ELR (cell line): ENCODE measurements at places on chromosomes 2 and 18.
A peak's percentile ranks its signal among the peaks of the same experiment; 100 is the strongest.

DNA sequence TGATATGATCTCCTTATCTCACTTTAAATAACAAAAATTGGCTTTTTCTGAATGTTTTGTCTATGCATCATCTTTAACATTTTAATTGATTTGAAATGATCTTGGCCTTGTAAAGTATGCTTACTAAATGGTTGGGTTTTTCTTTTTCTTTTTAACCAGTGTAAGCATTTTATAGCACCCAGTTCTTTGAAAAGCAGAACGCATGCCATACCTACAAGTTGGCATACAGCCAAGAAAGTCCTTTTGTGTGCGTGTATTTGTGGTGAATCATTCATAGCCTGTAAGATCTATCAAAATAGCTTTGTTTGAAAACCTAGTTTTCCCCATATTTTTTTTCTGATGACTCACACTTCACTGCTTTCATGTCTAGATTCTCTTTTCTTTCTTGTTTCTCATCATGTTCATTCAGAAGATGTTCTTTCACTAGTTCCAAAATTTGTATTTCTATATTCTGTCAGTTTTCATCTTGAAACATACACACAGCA is 4.1 kb upstream of the VRK2 start:
- DNase-seq = peak; percentile 94

DNA sequence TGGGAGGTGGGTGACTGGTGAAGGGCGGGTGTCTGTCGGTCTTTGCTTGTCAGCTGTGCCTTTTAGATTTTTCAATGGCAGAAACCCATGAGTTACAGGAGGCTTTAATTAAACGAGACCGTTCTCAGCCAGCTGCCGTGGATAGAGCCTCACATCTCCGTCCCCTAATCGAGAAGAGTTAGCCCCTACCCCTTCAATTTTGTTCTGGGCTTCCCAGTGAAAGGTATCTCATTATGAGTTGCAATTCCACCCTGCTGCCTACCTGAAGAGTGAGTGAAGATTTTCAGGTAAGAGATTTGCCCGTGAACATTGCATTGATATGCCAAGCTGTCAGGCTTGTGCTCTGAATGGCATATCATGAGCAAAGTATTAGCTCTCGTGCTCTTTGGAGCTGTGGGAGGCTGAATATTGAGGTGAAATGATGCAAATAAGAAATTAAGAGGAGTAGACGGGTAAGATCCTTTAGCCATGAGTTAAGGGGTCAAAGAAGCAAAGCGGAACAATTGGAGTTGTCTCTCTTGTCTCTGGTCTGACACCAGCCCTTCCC is 118.7 kb upstream of the MSTN start:
- no peak for DNase-seq

DNA sequence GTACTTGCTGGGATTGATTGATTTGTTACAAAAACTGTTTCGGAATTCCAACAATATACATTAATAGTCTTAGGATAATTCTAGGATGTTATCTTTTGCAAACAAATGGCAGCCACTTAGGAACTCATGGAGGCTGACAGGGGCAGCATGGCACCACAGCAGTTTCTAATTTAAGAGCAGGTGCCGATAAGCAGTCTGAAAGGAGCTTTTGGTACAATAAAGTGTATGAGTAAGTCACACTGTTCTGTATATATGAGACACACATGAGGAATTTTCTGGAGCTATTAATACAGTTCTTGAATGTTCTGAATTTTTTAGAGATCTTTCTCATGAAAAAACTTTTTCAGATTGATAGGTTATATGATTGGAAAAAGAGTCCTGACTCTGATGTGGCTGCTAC is 52.2 kb downstream of the EIF5B start:
- peak; percentile 74 for DNase-seq

DNA sequence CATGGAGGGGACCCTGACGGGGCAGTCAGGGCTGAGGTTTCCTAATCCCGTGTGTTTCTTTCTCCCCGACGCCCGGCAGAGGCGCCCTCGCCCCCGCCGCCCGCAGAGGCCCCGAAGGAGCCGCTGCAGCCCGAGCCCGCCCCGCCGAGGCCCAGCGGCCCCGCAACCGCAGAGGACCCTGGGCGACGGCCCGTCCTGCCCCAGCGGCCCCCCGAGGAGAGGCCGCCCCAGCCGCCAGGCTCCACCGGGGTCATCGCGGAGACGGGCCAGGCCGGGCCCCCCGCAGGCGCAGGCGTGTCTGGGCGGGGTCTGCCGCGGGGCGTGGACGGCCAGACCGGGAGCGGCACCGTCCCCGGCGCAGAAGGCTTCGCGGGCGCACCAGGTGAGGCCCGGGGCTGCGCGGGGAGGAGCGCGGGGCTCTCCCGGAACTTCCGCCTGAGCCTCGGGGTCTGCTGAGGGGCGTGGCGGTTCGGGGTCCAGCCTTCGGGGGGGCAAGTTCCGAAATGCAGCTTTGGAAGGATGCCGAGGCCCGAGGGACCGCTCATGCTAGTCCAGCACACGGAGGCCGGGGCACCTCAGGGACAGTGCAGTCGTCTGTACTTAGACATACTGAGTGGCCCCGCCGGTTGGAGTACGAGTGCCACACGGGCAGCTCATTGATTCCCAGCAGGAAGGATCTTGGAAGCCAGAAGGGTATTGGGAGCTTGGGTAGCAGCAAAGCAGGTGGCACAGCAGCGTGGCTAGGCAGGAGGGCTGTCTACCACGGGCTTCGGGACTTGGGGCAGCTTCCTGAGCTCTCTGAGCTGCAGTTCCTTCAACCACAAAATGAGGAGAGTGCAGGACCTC is 60.1 kb downstream of the EMILIN2 start:
- DNase-seq = peak; percentile 45

DNA sequence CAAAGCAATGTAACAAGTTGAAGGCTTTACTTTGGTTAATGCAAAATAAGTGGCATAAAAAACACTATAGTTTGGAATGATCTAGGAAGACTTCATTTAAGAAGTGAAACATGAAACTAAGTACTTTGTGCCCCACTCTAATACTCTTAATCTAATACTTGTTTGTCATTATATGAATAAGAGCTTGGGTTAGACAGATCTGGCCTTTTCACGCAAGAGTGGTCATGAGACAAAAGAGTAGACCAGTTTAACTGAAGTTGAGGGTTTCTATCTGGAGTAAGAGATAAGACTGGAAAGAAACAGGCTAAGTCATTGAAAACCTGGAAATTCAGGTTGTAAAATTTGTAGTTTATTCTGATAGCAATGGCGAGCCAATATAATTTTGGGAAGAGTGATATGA is 2.8 kb downstream of the SLC30A6 start:
- no peak for DNase-seq

- DNase-seq = peak; percentile 35
Observed at GRCh38 chr2:37026050-37026449, 58.1 kb downstream of the HEATR5B start.

DNA sequence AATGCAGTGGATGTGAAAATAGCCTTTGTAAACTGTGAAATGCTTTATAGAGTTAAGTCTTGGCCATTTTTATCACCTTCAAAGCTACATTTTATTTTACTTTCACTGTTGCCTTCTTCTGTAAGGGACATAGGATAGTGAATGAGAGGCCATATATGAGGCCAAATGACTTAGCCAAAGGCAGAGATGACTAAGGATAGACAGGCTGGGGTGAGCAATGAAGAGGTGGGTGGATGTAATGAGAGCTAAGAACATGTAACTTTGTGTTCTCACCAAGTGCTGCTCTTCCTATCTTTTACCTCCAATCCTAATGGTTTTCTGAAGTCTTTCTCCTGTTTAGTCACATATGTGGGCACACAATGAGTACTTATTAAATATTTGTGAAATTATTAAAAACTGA is 101.9 kb downstream of the MBD5 start:
- peak; percentile 71 for DNase-seq

- no peak for DNase-seq
Observed at GRCh38 chr18:48592540-48593171, 53.8 kb downstream of the CTIF start.
